ENCODE measurements at places on chromosomes 3 and 15.

DNA sequence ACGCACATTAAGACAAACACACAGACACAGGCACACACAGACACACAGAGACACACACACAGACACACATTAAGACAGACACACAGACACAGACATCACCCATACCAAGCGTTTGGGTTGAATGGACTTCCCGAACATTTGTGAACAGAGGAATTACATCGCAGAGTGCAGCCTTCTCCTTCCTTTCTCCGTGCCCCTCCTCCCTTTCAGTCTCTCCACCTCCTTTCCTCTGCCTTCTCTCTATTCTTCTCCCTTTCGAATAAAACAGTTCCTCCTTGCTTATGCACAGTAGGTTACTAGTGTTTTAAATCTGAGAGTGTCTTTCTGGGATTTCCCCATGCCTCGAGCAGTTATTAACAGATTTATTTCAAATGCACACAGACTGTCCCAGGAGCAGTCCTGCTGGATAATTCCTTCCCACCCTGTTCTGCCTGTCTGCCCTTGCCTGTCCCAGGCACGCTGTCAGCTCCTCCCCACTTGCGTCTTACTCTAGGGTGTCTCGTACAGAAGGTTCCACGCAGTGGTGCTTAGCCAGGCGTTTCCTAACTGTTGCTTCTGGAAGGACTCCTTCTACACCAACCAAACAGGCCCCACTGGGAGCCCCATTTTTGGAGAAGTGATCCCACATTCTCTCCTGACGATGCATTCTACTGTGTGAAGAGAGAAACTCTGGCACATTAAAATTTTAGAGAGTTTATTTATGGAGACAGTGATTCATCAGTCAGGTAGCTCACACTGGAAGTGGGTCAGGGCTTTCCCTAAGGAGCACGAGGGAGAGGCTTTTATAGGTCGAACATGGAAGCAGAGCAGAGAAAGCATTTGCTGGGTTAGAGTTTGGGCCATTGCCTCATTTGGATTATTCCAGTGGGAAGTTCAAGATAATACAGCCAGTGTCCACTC, 163.8 kb downstream of the SV2B start:
- DNase-seq, result no peak

DNA sequence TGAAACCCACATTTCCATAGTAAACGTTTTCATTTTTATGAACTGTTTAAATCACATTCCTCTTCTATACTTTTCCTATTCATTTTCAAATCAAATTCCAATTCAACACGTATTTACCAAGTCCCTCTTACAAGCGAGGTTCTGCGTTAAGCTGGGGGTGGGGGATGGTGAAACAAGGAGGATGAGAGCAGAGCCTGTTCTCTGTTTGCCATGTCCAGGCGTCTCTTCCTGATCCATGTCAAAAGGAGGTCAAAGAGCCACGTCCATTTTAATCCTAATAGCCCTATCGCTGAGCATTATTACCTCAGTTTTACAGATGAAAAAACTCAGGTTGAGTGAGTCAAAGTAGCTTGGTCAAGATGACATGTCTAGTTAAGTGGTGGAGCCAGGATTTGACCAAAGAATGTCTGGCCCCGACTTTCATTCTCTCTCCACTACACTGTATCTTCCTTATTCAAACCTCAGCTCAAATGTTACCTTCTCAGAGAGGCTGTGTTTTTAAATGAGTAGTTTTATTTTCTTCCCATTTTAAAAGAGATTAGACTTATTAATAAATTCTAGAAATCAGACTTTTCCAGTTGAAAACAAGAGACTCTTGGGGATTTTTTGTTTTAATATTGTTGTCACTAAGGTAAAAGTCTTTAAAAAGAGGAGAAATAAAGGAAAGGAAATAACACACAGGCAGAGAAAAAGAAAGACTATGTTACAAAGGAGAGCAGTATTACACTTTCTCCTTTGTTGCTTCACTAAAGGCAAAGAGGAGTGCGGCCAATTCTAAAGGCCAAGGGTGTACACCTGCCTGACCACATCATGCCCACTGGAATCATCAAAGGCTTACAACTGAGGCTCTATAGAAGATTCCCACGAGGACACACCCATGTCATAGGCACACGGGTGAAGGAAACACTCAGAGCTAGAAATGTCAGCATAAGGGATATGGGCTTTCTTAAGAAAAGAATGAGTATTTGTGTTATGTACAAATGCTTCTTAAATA, 42.4 kb downstream of the MYO5A start:
- no peak for DNase-seq

DNA sequence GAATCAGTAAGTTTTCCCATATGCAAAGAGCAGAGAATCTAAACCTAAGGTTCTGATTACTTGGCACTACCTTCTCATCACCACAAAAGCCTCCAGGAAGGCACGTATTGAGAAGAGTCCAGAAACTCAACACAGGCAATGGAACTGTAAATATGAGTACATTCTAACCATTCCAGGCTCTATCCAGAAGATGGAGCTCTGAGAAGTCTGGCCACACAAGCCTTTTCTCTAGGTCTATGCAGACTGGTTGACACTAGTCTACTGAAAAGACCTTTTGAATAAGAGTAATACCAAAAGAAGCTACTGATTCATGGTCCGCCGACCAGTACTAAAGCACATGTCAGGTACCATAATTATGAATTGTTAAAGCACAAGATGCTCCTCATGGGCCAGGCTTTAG, 12.2 kb upstream of the NCKIPSD start:
- DNase-seq, result no peak

- no peak for DNase-seq
Observed at GRCh38 chr3:126526668-126527005, 2.7 kb downstream of the CHST13 start.

GRCh38 chr3:150057227-150057626, 86.5 kb upstream of the PFN2 start:
- no peak for DNase-seq

DNA sequence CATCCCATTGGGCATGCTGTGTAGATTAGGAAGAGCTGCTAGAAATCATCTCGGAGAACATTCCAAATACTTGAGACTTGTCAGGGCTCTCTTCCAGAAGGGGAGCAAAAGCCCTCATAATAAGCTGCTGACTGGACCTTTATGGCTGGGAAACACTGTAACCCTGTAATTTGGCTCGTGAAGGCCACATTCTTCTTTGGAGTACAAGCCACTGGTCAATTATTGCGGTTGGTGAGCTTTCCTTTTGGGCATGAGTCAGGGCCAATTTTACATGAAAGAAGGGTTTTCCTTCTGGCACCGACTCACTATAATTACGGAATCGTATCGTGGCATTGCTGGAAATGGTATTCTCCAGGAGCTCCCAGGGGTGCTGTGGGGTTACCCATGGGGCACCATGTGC, 434.5 kb upstream of the RGMA start:
- DNase-seq, result no peak

DNA sequence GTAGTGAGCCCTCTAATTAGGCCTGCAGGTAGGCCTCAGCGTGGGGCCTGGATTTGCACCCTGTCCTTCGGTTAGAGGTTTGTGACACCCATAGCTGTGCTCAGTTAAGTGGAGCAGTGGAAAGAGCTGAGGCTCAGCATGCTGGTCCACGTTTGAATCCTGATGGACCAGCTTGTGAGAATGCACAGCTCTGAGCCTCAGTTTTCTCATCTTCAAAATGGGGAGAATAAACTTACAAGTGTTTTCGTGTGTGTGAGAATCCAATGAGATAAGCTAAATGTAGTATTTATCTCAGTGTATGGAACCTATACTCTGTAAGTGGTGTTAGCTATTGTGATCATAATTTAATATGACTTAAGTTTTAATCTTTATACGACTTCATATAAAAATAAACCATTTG, 22.5 kb downstream of the EEFSEC start:
- no peak for DNase-seq

DNA sequence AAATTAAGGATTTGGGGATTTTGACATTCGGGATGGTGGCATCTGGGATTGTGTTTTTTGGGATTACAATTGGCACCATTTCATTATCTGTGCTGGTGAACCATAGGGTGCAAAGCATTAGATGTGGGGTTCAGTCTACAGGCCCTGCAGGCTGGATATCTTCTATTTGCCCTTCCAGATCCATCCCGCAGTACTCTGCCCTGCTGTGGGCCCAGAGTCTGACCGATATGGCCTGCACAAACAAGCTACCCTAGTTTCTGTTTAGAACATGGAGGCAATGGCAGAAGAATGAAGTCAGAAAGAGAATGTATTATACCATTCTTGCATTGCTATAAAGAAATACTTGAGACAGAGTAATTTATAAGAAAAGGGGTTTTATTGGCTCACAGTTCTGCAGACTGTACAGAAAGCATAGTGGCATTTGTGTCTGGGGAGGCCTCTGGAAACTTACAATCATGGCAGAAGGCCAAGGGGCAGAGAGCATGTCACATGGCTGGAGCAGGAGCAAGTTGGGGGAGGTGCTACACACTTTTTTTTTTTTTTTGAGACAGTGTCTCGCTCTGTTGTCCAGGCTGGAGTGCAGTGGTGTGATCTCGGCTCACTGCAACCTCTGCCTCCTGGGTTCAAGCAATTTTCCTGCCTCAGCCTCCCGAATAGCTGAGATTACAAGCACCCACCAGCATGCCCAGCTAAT, 93.7 kb downstream of the NCEH1 start:
- DNase-seq, result no peak

GRCh38 chr15:101469520-101470288, 19.8 kb downstream of the PCSK6 start:
- no peak for DNase-seq

DNA sequence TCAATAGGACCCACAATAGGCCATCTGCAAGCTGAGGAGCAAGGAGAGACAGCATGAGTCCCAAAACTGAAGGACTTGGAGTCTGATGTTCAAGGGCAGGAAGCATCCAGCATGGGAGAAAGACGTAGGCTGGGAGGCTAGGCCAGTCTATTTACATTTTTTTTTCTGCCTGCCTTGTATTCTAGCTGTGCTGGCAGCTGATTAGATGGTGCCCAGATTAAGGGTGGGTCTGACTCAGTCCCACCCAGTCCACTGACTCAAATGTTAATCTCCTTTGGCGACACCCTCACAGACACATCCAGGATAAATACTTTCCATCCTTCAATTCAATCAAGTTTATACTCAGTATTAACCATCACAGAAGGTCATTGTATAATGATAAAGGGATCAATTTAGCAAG, 15.9 kb upstream of the PIAS1 start:
- no peak for DNase-seq

GRCh38 chr3:27185231-27185989, 183.8 kb downstream of the NEK10 start:
- no peak for DNase-seq

GRCh38 chr3:49998326-49998725, 58.4 kb downstream of the RBM6 start:
- no peak for DNase-seq

- DNase-seq, result no peak
Observed at GRCh38 chr3:46484911-46485778, 12.6 kb upstream of the RTP3 start.

DNA sequence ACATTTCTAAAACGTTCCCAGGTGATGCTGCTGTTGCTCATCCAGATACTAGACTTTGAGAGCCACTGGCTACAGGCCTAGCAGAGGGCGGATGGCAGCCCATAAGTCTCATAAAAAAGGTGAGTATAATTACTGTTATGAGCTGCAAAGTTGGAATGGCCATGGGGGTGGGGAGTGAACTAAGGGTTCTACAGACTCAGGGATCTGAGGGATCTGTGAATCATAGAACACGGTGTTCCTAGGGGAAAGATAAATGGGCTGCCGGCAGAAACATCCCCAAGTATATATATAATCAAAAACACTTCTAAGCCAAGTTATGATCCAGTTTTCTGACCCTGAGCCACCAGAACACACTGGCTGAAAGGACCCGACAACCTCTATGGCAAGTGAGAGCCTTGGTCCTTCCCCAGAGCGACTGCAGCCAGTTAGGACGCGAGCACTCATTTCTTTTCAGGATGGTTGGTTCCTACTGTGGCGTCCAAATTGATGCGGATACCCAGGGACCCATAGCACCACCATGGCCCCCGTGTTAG, 7.9 kb upstream of the SYNM start:
- DNase-seq, result no peak

GRCh38 chr3:880371-880770, 212.5 kb upstream of the CNTN6 start:
- DNase-seq, result no peak

GRCh38 chr3:194527726-194528125, 40.9 kb upstream of the ATP13A3 start:
- DNase-seq, result no peak

DNA sequence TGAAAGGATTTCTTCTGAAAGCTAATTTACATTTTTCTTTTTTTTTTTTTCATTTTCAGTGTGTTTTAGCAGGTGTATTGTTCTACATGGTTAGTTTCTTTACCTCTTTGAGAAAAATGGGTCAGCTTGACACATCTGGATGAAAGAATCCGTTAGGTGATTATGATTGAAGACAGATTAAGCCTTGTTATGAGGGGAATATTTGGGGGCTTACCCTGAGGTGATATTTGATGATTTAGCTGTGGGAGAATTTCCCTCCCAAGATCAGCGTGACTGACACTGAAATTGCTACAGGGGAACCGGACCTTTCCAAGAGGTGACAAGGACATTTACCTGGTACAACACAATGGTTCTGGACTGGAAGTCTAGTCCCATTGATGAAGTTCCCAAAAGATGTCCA, 147.5 kb downstream of the NFKBIZ start:
- no peak for DNase-seq

- DNase-seq, result no peak
Observed at GRCh38 chr3:43523454-43524053, 98.3 kb downstream of the ANO10 start.

DNA sequence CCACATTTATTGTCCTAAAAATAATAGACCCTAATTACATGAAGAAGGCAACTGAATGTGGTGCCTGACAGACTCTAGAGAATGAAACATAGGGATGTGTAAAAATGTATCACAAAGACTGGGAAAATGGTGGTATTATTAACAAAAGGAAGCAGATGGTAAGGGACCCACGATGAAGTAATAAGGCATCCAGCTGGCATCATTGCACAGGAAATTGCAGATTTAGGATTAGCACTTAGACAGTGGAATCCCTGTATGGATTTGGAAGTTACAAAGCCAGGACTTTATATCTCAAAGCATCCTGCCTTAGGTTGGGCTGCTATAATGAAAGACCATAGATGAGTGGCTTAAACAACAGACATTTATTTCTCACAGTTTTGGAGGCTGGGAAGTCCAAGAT, 104.3 kb downstream of the PPM1L start:
- no peak for DNase-seq

GRCh38 chr15:60155661-60156060, 151.6 kb downstream of the FOXB1 start:
- DNase-seq, result no peak
